ENCODE measurements at places on chromosomes 2 and 18.

DNA sequence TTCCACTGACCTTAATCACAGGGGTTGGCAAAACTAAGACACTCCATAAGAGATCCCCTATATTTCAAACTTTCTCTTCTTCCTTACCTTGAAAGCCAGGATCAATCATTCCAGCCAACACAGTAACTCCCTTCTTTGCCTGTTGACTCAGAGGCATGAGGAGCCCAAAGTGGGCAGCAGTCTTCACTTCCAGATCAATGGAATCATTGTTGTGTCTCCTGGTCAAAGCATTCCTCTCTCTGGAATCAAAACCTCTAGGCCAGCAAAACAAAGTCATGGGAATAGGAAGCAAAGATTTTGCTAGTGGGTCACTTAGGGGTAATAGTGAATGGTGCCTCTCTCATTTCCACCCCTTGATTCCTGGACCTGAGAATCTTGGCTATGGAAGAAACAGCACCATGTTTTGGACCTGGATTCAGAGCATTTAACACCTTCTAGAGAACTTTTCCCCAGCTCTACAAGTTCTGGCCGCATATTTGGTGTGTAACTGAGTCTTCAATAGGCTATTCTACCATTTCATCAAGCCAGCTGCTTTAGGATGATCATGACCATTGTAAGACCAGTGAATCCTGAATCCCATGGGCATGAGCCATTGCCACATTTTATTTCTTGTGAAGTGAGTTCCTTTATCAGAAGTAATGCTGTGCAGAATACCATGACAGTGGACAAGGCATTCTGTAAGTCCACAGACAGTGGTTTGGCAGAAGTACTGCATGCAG, 65.7 kb upstream of the SERPINE2 start:
- no peak for DNase-seq

DNA sequence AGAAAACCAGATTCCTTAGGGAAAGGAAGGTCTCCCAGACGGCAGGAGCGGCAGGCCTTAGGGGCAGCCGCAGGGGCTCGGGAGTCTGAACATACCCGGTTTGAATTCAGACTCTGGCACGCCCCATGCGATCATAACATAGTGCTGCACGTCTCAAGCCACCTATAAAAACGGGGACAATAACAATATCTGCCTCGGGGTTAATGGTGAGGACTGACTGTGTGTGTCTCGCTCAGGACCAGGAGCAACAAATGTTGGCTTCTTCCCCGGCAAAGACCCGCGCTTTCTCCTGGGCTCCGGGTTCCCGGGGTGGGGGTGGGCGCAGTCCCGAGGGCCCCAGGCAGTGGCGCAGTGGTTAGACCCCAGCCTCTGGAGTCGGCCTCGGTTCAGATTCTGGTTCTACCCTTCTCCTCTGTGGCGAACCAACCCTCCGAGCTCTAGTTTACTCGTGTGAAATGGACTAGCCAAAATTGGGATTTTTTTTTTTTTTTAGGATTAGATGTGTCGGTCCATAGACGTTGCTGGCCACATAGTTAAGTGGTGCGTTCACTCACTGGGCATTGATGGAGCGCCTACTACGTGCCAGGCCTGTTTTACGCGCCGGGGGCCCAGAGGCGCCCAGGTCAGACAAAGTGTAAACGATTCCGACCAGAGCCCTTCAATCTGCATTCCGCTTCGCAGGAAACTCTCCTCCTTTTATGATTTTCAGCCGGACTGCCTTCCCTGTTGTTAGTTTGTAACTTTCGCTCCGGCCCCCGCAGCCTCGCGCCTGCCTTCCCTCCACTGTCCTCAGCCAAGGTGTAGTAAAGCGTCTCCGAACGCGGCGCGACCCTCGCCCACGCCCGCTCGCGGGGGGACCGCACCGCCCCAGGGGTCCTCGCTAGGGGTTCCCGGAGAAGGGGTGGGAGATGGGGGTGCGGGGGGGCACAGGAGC, 820 bp upstream of the SH3BP4 start:
- no peak for DNase-seq

DNA sequence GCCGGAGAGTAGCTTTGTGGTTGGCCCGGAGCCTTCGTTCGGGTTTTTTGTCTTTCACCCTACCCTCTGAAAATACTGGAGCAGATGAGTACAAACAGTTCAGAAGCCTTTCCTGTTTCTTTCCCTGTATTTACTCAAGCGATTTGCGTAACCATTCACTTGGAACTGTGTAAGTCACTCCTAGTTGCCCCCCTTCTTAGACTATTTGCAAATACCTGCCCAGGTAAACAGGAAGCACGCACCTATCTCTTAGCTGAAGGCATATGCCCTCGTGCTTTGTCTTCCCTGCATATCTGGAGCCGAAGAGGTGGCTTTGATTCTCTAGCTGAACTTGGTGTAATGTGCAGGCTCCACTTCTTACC, 1.4 kb downstream of the KCNS3 start:
- DNase-seq, result no peak

- no peak for DNase-seq
Measured at GRCh38 chr18:37846996-37847395, 281.4 kb upstream of the CELF4 start.

DNA sequence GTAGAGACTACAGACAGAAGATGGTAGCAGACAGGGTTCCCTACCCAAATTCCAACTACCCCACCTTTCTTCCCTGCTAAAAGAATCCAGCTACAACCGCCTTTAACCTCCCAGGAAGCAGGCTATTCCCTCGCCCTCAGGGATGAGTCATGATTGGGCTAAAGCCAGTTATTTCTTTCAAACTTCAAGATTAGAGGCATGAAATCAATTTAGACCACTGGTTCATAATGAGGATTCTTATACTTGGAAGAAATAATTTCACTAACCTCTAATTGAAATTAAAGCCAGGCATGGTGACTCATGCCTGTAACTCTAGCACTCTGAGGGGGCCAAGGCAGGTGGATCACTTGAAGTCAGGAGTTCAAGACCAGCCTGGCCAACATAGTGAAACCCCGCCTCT, 20.0 kb downstream of the TRIP12 start:
- DNase-seq, result no peak

DNA sequence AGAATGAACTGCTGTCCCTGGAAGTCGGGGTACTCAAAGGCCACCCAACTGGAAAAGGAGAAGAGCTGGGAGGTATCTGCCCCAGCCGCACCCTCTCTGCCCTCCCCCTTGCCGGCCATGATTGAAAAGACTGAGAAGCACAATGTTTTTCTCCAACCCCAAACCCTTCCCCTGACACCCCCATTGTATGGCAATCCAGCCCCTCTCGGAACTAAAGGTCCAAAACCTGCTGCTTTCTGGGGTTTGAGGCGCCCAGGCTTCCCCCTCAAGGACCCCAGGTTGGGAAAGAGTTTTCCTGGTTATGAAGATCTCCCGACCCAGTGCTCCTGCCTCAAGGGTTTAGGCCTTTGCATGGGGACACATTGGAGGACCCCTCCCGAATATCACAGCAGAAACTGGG, 1.0 kb downstream of the CRYBA2 start:
- DNase-seq, result no peak

Measured in midbrain (tissue), 1 donor.